ENCODE measurements at places on chromosomes 7 and 10.

DNA sequence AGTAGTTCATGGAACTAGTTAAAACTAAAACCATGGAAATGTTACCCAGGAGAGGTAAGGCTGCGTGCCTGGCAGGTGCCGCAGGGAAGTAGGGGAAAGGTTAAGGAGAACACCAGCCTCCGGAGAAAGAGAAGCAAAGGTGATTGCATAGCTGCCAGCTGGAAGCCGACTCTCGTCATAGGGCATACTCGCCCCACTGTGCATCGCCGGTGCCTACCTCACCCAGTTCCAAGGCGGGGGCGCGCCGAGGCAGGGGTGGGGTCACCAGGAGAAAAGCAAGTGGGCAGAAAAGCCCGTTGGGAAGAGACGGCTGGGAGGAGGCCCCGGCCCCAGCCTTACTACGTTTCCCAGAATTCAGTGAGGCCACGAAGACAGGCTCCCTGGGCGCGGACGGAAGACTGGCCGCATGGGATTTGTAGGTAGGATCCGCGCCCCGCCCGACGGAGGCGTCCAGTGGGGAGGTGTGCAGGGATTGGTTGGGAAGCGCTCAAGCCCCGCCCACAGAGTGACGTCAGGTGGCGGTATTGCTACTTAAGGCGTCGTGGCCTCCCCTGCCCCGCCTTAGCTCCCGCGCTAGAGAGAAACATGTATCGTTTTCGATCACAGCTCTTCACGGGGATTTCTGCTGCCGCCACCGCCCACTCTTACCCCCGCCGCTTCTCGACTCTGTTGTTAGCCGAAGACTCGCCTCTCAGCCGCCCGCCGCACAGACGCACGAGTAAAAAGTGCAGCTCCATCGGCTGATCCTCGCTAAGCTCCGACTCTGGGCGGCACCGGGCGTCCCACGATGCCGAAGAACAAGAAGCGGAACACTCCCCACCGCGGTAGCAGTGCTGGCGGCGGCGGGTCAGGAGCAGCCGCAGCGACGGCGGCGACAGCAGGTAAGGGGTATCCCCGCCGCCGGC lies at the start of gene IFRD1:
Gene IFRD1, plus strand, starts transcription at position 559 of the 905 bp plus-strand sequence. Its CDS starts 229 bp downstream, at position 788.
- DNase-seq = peak; percentile 98

GRCh38 chr7:142669074-142669654 lies 80.1 kb upstream of the PRSS1 start:
- DNase-seq = peak; percentile 1

GRCh38 chr10:79555354-79556309 lies 4.6 kb downstream of the SFTPA2 start:
- DNase-seq = no peak

GRCh38 chr7:106071999-106072714 lies 40.0 kb downstream of the SYPL1 start:
- DNase-seq = no peak

- DNase-seq = no peak
Measured at GRCh38 chr10:86651021-86651471, 3.3 kb upstream of the OPN4 start.

DNA sequence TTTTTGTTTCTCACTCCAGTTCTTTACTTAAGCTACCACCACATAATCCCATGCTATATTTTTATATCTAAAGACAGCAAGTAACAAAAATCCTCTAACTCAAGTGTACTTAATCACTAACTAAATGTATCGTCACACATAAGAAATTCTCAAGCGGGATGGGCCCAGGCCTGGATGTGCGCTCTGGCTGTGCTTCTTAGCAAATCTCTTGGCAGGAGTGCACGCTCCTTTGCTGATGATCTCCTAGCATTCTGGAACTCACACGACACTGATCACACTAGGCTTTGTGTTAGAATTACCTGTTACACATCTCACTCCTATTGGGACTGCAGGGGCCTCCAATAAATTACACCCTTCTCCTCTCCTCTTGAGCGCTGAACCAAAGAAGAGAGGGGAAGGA lies 46.7 kb upstream of the CALD1 start:
- no peak for DNase-seq

DNA sequence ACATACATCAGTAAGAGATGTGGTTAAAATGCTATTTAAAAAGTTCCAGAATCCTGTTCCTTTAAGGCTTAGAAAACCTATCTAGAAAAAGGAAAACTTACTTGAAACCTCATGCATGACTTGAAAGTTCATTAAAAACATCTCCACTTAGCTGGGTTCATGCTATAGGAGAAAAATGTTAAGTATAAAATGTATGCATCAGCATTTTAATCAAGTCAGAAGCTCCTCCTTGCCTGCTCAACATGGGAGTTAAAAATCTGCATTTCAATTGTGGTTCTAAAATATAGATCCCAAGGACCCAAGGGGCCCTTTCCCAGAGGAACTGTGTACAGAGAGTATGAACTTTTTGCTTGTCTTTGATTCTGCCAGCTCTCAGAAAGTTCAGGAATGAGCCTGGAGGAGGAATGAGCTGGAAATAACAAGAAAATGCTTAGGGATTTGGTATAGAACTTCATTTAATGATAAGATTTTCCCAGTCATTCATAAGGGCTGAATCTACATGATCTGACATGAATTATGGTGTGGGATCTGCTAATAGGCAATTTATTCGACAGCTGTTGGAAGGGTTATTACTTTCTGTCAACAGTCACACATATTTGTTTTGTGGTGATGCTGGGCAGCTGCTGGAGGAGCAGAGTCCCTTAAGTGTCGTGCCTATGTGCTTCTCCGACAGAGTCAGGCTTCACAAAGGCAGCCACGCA lies 85.6 kb upstream of the MTPN start:
- DNase-seq = no peak
